ENCODE measurements at places on chromosomes 5 and 9.

DNA sequence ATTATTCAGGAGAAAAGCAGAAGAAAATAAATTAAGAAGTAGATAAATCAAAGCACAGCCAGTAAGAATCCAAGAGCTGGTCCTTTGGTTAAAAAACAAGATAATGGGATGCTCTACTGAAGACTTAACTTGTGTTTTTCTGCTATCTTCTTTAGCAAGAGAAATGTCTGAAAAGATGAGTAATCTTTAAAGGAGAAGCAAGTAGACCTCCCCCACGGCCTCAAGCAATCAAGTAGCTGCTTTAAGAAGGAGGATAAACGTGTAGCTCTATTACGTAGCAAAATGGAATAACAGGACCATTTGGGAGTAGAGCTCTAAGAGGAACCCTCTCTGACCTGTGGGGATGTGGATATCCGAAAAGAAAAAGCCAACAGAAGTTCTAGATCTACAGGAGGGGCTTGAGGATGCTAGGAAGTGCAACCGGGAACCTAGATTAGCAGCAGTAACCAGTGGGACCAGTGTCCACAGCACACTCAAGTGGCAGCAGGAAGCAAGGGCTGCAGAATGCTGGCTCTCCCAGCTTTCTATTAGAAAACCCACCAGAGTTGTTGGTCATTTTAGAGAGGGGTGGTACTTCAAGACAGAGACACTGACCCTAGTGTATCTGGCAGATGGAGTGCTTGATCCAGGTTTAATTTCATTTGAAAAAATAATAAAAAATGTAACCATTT is 185.4 kb downstream of the GABBR2 start:
- no peak for DNase-seq

GRCh38 chr9:133619791-133620190 is 10.6 kb upstream of the FAM163B start:
- DNase-seq: no peak

DNA sequence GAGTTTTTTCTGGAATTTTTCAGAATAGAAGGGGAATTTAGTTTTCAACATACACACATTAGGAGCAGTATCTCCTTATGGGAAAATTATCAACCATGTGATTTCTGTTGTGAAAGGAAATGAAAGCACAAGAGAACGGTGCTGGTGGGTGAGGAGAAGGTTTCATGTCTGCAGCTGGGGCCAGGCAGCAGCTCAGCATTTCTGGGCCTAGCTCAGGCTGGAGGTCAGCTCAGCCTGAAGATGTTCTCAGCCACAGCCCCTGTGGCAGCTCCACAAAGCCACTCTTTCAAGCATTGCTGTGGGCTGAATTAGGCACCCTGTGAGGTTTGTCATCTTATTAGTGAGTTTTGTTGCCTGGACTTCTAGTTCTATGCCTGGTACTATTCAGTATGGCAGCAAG is 90.3 kb downstream of the DIRAS2 start:
- DNase-seq: no peak

DNA sequence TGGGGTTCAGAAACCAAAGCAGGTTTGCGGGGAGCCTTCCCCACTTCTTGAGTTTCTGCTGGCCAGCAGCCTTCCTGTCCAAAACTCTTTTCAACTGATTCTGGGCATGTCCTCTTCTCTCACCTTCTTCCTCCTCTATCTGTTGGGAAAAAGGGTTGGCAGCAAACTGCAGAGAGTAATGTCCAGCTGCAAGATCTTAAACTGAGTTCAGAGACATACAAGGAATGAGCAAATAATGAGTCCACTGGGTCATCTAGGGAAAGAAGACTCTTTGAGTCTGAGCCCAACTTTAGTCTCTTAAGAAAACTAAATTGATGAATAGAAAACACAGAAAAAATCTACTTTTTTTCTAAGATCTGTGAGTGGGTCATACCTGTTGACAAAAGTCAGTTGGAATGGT is 16.5 kb downstream of the ANKDD1B start:
- DNase-seq: no peak

DNA sequence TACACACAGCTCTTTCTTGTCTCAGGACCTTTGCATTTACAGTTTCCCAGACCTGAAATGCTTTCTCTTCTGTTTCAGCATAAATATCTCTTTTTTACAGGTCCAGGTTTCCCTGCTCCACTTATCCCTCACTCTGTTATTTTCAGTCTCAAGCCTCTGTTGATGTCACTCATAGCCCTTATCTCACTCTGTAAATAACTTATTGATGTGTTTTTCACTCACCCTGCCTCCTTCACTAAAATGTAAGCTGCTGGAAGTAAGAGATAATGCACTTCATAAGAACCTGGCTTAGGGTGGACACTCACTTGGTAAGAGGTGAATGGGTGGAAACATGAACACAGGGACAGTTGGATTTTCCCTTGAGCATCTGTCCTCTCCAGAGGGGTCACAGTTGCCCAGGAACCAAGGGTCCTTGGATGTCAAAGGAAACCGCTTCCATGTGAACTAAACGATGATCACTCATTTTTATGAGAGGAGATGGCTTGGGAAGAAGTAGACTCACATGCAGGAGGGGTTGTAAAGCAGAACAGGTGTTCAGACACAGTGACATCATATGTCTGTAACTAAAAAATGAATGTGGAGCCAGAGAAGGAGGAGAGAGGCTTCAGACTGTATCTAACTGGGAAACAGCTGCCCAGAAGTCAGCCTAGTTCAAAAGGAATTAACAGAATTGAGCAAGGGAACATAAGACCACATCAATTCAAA is 5.5 kb upstream of the HTR4 start:
- DNase-seq: no peak

DNA sequence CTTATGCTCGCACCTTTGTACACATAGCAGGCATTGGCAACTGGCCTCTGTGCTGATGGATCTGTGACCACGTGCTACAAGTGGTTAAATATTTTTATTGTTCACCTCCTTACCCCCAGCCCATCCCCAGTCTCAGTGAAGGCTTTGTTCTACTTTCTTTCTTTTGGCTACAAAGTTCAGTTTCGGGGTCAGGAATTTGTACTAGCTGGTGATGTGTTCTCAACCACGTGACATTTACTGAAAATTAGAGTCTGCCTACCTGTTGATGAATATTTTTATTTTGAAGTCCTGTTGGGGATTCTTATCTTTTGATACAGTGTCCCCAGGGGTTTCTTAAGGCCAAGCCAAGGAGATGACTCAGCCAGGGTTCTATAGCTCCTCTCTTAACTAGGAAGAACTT is 47.8 kb downstream of the C9orf57 start:
- DNase-seq: no peak

- no peak for DNase-seq
Measured at GRCh38 chr5:73459366-73459765, 10.8 kb upstream of the FOXD1 start.
